ENCODE measurements at places on chromosomes 12 and 14.
A peak's percentile ranks its signal among the peaks of the same experiment; 100 is the strongest.

DNA sequence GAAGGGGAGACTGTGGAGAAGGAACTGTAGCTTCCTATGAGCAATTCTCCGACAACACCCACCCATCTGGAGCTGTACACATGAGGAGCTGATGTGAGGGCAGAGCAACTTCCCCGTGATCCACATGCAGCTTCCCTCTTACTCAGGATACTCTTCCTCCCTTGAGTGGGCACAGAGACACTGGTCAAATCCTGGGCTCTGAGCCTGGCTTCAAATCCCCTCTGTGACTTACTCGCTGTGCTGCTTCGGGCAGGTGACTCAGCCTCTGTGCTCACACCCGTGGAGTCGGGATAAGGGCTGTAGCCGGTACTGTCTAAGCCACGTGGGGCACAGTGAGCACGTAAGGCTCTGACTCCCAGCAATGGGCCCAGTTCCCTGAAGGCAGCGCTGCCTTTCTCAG, 31.1 kb downstream of the ZFYVE21 start:
- H3K27ac ChIP-seq, result no peak overlapping the region
- H3K4me3 ChIP-seq, result no peak overlapping the region
- no peak for DNase-seq
- H3K27me3 ChIP-seq, result no peaks in the 10 kb centered on the region
- no peaks in the 10 kb centered on the region for H3K36me3 ChIP-seq

DNA sequence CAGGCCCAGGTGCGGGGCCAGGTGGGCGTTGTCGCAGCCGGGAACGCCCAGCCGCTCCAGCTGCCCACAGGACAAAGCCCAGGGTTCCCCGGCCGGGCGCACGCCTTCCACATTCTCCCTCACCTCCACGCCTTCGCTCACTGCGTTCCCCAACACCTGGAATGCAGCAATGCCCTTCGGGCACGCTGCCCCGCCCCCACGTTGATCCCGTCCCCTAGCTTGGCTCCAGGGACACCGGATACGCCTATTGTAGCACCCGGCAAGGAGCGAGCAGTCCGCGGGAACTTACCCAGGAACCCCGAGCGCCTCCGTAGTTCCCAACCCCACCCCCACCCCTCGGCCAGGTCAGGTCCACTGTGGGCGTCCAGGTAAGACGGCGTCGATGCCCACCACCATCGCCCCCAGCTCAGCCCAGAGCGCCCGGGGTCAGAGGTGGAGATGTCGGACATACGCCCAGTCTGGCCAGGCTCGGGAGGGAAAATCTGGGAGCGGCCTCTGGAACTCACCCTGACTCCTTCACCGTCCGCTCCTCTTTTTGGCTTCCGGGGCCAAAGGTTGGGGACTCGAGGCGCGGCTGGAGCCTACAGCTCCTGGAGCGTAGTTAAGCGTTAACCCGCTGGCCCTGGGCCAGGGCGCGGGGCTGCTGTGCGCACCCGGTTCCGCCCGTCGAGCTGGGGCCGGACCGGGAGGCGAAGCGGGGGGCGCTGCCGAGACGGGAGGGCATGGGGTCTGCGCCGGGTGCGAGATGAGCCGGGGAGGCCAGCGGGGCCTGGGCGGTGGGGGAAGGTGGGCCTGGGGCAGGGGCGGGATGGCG, 594 bp upstream of the CEP170B start:
- H3K4me3 ChIP-seq, result peak overlapping the region; percentile 40
- peaks cover 25% of the 10 kb centered on the region for H3K27me3 ChIP-seq
- no peaks in the 10 kb centered on the region for H3K36me3 ChIP-seq
- peaks cover 2% of the 10 kb centered on the region for H3K4me1 ChIP-seq

GRCh38 chr14:44339862-44340261, 167.2 kb downstream of the FSCB start:
- H3K36me3 ChIP-seq, result no peaks in the 10 kb centered on the region
- no peak for DNase-seq
- H3K4me3 ChIP-seq, result no peak overlapping the region
- H3K27me3 ChIP-seq, result no peaks in the 10 kb centered on the region
- no peaks in the 10 kb centered on the region for H3K4me1 ChIP-seq
- no peak overlapping the region for H3K27ac ChIP-seq

DNA sequence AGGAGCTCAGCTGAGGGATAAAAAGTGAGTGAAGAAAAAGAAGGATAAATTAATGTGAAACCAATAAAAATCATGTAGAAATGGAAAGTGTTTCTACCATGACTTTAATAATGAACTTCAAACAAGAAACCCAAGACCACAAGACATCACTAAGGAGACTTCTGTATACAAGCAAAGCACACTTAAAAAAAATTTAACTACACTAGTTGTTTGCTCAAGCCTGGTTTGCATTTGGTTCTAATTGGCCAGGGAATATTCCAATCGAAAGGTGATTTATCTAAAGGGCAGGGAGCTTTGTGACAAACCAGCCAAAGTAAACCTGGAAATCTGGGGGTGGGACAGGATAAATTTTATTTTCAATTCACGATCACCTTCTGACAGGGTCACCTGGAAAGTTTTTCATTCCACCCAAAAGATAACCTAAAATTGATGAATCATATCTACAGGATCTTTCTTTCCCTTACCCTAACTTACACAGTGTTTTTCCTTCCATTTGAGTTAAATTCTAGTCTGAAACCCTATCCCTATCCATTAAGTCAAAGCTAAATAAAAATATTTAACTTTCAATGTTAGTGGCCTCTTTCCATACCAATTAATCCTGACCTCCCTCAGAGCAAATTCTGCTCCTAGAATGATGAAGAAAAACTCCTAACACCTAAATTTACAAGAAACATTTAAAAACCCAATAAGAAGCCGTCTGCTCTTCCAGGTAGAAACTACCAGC, 2.6 kb downstream of the EGLN3 start:
- H3K27me3 ChIP-seq, result peaks cover 40% of the 10 kb centered on the region
- H3K4me1 ChIP-seq, result peaks cover 7% of the 10 kb centered on the region
- no peak for DNase-seq
- H3K27ac ChIP-seq, result no peak overlapping the region
- H3K36me3 ChIP-seq, result no peaks in the 10 kb centered on the region
- H3K4me3 ChIP-seq, result no peak overlapping the region

DNA sequence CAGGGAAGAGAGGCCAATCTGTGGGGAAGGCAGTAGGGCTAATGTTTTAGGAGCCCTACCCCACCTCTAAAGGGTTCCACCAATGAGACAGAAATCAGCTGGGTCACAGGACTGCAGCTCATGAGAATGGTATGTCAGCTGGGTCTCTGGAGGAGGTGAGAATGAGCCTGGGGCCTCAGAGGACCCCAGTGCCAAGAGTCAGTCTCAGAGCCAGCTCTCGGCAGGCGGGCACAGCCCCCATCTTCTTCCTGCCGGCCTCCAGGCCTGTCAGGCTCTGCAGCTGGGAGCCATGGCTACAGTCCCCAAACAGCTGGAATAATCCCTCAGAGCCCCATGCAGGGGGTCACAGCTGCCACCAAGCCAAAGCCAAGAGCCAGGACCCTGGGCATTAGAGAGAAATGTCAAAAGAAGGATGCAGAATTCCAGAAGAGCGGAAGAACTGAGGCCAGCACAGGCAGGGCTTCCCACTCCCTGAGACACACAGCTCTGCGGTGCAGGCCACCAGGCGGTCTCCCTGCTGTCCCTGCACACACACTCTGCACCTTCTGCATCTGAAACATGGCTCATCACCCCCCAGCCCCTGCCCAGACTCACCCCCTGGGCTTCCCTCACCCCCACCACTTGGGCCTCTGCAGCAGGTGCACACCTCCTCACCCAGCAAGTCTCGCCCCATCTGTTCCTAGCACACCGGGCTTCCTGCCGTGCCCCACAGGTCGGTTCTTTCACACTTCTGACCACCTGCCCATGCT, 26.0 kb downstream of the ITPK1 start:
- no peak overlapping the region for H3K4me3 ChIP-seq
- no peak overlapping the region for H3K27ac ChIP-seq
- DNase-seq, result no peak
- no peaks in the 10 kb centered on the region for H3K27me3 ChIP-seq
- no peaks in the 10 kb centered on the region for H3K4me1 ChIP-seq
- H3K36me3 ChIP-seq, result no peaks in the 10 kb centered on the region

DNA sequence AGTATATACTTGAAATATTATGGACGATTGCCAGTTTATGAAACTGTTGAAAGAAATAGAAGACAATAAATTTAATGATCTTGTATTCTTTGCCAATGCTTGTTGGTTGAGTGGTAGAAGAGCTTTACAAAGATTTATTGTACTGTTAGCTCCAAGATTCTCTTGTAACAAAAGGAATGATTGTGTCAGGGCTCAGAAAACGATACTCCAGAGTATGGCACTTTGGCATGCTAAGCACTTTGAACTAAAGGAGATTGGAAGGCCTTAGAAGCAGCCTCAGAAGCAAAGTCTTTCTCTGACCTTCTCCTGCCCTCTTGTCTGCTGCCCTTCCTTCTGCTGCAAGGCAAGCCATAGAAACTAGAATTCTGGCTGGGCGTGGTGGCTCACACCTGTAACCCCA, 4.2 kb upstream of the NGDN start:
- H3K4me1 ChIP-seq, result peaks cover under 1% of the 10 kb centered on the region
- no peak overlapping the region for H3K27ac ChIP-seq

GRCh38 chr12:66119870-66120241, 10.7 kb downstream of the LLPH start:
- no peak for DNase-seq
- H3K4me1 ChIP-seq, result peaks cover 3% of the 10 kb centered on the region
- H3K27ac ChIP-seq, result no peak overlapping the region

DNA sequence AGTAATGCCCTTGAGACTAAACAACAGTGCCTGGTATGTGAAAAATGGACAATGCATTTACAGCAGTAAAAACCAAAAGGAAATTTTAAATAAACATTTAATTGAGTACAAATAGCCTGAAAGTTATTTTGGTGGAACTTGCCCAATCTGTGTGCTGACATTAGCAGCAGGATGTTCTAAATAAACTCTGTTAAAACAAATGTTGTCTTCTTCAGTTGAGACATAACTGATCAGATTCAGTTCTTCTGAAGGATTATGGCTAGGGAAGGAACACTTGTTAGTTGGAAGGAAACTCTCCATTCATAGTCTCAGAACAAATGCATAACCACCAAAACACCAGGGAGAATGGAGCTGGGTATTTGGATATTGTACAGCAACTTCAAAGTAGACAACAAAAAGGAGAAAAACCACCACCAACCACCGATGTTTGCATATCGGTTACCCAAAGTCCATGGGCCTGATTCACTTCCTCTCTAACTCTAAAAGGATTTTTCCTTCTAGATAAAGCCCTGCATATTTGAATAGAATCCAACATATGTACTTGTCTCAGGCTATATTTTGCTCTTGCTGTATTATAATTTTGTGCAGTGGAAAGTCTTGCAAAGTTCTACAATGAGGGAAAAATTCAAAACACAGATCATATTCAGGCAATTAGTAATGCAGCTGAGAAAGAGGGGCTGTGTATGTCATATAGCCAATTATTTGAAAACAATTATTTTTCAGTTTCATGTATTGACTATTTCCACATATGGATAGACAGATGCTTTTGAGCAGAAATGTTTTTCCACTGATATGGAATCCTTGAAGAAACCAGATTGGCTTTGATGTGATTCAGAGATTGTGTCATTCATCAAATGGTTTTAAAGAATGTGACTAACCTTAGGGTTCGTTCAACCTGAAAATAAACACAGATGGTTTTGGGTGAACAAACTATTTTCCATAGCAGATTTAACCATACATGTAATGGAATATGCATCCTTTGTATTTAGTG, 152.2 kb upstream of the BMP4 start:
- no peak for DNase-seq
- H3K4me3 ChIP-seq, result no peak overlapping the region
- H3K27ac ChIP-seq, result no peak overlapping the region
- no peaks in the 10 kb centered on the region for H3K4me1 ChIP-seq

DNA sequence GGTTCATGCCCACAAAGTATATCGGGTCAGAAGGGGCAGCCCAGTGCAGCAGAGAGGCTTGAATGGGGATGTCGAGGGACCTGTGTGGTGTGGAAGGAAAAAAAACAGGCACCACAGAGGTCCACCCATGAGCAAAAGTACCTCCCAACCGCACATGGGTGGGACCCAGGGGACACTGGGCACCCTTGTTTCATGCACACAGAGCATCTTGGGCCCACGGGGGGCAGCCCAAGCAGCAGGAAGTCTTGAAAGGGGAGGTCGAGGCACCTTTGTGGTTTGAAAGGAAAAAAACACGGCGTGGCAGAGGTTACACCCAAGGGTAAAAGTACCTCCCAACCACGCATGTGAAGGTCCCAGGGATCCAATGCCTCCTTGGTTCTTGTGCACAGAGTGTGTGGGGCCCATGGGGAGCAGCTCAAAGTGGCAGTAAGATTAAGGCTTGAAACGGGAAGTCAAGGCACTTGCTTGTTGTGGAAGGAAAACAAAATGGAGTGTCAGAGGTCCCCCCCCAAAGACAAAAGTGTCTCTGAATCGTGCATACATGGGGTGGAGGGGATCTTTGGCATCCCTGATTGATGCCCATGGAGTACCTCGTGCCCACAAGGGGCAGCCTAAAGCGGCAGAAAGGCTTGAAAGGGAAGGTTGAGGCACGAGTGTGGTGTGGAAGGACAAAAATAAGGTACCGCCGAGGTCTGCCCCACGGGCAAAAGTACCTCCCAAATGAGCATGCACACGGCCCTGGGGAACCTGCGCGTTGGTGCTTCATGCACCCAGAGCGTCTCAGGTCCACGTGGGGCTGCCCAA, 575.5 kb downstream of the ALG10 start:
- no peaks in the 10 kb centered on the region for H3K27me3 ChIP-seq
- no peaks in the 10 kb centered on the region for H3K4me1 ChIP-seq
- no peak overlapping the region for H3K4me3 ChIP-seq
- peaks cover 14% of the 10 kb centered on the region for H3K36me3 ChIP-seq
- no peak overlapping the region for H3K27ac ChIP-seq

DNA sequence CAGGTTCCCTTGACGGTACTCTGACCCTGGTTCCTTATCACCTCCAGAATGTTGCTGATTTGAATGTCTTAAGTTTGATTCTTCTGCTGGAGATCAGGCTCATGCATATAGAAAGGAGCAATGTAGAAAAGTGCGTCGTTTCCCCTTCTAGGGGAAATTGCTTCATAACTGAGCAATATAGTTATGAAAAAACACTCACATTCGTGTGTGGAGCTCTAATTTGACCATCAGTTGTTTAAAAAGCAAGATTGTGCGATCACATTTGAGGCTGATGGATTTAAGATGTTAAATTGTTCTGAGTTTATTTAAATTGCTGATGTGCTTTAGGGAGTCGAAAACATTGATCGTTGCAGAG, 19.2 kb downstream of the PELI2 start:
- H3K27me3 ChIP-seq, result peaks cover 14% of the 10 kb centered on the region
- H3K4me1 ChIP-seq, result peaks cover 30% of the 10 kb centered on the region
- DNase-seq, result no peak
- no peak overlapping the region for H3K27ac ChIP-seq
- H3K36me3 ChIP-seq, result no peaks in the 10 kb centered on the region

DNA sequence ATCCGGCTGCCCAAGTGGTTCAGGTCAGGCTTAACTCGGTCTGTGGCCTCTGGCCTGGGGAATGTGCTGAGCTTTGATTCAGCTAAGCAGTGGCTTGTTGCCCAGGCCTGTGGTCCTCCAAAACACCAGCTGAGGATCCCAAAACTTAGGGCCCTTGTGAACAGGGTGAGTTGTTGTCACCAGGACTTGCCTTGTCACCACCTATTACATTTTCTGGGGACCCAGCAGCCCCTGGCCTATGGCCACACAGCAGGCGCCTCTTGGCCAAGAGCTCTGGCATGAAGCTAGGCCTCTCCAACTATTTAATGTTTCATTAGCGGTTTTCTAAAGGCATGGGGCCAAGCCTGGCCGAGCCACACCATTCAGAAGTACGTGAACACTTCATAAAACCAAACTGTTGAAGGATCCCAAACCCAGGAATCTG, 343.7 kb downstream of the CACNA1C start:
- no peaks in the 10 kb centered on the region for H3K27me3 ChIP-seq
- H3K4me3 ChIP-seq, result no peak overlapping the region
- no peaks in the 10 kb centered on the region for H3K4me1 ChIP-seq
- no peak for DNase-seq

Measured in activated naive CD4-positive, alpha-beta T cell treated with anti-CD3 and anti-CD28 coated beads for 36 hours (primary cell).